ENCODE measurements at places on chromosomes 1 and 21.

DNA sequence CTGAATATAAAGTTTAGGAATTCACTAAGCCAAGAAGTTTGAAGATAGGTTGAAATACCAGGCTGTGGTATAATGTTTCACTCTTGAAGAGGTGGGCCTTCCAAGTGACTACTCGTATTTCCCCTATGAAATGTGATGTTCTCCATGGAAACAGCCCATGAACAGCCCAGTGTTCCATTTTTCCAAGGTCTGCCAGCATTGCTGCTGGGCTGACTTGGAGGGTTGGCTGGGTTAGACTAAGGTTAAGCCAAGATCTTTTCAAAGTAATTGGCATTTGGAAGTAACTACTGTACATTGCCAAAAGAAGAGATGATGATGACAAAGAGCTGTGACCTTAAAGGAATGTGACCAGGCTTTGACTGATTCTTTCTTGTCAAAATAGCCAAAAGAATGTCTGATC, 73.8 kb downstream of the RPE65 start:
- DNase-seq, result no peak

GRCh38 chr1:179637211-179637860, 45.7 kb downstream of the TDRD5 start:
- DNase-seq, result no peak

DNA sequence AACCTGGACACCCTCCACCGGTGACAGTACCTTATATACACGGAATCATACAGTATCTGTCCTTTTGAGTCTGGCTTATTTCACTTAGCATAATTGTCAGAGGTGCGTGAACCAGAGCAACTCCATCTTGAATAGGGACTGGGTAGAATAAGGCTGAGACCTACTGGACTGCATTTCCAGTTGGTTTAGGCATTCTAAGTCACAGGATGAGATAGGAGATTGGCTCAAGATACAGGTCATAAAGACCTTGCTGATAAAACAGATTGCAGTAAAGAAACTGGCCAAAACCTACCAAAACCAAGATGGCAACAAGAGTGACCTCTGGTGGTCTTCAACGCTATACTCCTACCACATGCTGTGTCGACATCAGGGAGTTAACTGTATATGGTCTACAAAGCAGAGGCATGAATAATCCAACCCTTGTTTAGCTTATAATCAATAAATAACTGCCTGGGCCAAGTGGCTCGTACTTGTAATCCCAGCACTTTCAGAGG, 1.4 kb upstream of the FDPS start:
- no peak for DNase-seq

DNA sequence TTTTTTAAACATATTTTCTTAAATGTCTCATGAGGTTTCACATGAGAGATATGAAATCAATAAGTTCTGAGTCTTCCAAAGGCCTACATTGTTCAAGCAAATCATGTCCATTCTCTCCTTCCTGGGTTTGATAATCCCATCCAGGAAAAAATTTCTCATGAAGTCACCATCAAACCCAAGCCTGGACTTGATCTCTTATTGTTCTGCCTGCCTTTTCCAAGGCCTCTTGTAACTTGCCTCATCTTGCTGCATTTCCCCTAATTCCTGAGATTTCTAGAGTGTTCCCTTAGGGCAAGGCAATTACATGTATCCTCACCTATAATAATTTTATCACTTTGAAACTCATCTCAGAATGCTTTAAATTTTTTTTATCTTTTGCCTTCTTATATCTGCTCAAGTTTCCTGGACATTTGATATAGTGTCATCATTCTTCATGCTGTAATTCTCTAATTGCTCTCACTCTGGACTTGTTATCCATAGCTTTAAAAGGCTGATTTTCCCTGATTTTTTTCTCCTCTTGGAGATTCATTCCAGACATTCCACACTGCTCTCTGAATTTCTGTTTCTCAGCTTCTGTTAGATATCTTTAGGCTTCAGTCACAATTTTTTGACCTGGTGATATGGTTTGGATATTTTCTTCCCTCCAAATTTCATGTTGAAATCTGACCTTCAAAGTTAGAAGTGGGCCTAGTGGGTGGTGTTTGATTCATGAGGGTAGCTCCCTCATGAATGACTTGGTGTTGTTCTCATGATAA, 126.4 kb downstream of the LRRC7 start:
- no peak for DNase-seq

DNA sequence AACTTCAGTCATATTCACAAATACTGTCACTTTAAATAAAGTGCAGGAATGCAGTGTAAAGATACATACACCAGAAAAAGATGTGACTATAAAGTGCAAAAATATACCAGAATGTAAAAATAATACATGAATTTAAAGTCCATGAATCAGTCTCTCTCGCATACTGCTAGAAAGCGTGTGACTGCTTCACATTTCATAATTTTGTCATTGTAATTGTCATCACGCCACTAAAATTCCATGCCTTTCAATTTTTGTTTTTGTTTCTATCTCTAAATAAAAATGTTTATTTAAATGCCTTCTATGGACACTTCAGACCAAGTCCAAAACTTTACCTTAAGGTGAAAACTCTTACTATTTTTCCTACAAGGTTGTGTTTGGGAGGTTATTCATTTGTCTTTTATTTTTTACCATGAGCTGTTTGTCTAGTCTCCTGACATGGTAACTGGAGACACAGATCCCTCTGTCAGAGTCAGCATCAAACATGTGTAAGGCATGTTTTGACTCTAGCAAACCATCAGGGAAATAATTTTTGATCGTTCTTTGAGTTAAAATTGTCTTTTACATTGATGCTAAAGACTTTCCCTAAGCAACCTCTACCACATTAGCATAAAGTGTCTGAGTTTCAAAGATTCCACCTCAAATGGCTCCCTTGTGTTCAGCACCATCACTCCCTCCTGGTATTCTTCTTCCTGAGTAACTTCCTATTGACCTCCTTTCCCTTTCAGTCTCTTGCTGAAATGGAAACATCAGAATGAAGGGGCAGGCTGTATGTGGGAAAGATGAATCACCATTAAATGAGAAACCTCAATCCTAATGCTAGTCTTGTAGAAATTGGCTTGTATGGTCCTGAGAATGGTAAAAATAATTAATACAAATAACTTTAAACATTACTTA, 14.0 kb upstream of the AIM2 start:
- no peak for DNase-seq

GRCh38 chr1:29453502-29454240, 217.3 kb downstream of the PTPRU start:
- no peak for DNase-seq

Measured in activated T-cell treated with anti-CD3 and anti-CD28 coated beads, Interleukin-2, amount 50 U/mL, for 48 hours (primary cell).